NCI-H1930 (cell line): ENCODE measurements at places on chromosomes 4 and X.

GRCh38 chrX:101415180-101416145 is 7.4 kb downstream of the HNRNPH2 start:
- peak; percentile 42 for DNase-seq

DNA sequence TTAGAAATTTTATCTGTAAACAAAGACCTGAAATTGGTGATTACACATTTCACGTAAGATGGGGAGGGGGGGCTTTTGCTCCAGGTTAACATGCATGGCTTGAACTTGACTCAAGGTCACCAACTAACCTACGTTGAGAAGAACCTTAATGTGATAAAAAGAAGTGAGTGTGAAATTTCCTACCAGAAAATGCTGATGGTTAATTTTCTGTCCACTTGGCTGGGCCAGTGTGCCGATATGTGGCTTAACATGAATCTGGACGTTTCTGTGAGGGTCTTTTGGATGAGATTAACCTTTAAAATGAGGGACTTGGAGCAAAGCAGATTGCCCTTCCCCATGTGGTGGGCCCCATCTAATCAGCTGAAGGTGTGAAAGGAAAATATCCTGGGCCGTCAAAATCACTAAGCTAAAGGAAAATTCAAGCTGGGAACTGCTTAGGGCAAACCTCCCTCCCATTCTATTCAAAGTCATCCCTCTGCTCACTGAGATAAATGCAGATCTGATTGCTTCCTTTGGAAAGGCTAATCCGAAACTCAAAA is 107.3 kb upstream of the ENPP6 start:
- DNase-seq, result no peak

DNA sequence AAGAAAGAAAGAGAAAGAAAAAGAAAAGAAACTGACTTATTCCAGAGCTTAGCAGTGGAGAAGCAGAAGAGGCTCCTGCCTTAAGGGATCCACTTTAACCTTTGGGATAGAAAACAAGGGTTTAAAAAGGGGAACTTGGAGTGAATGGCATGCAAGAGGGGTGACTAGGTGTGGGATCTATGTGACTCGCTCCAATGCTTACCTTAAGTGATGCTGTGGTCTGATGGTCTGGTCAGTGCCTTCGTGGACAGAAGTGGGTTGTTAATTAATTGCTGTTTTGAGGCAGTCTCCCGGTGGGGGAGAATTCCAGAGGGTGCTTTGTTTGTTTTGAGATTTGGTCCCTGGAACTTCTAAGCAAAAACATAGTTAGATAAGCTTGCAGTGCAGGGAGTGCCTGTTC is 21.1 kb upstream of the RHOXF1 start:
- no peak for DNase-seq

GRCh38 chr4:188727746-188728145 is 588.5 kb downstream of the TRIML1 start:
- no peak for DNase-seq

DNA sequence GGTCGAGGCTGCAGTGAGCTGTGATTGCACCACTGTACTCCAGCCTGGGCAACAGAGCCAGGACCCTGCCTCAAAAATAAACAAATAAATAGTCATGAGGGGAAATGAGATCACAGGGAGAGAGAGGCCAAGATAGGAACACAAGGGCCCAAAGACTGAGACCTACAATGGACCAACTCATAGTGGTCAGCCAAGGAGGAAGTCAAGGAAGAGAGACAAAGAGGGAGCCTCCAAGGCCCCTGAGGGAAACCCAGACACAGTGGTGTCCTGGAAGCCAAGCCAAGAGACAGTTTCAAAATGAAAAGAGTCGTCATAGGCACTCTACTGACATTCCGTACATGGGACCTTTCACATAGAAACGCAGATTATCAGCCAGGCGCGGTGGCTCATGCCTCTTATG is 153.3 kb downstream of the BCOR start:
- DNase-seq, result no peak

DNA sequence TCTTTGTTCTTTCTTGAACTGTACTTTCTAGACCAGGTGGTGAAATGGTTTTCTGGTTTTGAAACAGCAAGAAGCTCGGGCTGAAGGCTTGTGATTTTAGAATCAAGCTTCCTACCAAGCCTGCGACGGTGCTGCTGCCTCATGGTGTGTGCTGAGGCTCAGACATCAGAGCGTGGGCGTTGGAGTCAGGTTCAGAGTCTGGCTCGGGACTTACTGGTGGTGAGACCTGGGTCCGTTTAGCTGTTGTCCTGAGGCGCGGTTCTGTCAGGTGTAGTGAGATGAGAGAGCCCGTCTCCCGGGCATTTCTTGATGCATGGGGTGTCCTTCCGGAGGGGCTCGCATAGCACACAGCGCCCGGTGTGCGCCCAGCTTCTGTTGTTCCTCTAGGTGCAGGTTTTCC is 19.7 kb upstream of the TADA2B start:
- DNase-seq, result no peak

GRCh38 chr4:83850435-83850834 is 314.5 kb downstream of the GPAT3 start:
- no peak for DNase-seq

DNA sequence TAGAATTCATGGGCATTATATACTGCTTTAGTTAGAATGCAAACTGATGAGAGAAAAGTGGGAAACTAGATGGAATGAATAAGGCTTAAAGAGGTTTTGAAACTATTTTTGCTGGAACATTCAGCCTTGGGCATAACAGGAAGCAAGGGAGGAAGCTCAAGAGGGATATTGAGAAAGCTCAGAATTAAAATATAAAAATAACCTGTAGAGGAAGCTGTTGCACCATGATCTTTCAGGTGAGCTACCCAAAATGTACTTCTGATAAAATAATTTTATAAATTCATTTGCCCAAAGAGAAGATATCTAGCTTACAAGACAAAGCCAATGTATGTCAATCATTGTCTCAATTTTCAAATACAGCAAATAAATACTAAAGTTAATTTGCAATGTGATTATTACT is 11.3 kb downstream of the GC start:
- DNase-seq, result no peak

DNA sequence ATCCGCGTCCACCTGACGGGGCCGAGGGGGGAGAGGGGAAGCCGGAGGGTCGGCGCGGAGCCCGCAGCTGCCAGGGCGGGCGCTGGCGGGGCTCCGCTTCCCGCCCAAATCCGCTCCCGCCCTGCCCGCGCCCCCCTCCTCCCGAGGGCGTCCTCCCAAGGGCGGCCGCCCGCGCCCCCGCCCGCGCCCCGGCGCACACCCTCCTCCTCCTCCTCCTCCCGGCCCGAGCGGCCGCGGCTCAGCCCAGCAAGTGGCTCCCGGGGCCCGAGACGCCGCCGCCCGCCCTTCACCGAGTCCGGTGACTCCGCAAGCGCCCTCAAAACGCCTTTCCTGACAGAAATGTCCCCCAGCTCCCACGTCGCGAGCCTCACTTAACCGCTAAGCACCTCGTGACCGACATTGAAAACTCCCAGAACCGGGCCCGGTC is 487 bp downstream of the HMGB2 start:
- DNase-seq, result no peak

- DNase-seq, result no peak
These were observed 200.9 kb upstream of the MAB21L2 start for GRCh38 chr4:150381036-150381435.

- no peak for DNase-seq
These were observed 623.8 kb downstream of the EPHA5 start for GRCh38 chr4:65046192-65047133.

DNA sequence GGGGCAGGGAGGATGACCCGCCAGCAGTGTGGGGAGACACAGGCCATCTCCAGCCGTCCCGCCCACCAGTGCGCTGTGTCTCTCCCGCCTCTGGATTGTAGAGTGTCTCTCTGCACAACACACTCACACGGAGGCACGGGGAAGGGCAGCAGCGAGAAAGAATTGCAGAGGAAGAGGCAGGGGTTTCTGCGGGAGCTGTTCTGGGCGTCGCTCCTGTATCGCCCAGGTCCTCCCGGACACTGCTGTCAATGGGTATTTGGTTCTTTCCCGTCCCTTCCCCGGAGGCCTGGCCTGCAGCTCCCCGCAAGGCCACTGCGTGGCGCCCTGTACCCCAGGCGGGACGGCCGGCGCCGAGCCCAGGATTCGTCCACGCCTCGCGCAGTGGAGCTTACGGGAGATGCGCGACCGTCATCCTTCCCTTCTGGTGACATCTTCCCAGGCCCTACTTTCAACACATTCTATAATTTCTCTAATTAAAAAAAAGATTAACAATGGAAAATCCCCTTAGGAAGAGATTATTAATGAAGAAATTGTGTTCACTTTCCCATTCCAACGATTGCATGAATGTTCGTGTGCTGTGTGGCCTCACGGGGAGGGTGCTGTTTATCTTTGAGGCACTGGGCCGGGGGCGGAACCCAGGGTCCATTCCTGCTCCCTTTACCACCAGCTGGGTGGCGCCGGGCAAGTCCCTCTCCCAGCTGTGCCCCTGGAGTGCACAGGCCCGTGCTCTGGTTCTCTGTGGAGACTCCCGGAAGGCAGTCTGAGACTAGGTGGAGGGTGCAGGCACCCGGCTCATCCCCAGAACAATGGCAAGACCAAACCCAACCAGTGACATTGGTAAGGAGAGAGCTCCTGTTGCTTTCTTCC is 95.7 kb downstream of the CPZ start:
- no peak for DNase-seq

DNA sequence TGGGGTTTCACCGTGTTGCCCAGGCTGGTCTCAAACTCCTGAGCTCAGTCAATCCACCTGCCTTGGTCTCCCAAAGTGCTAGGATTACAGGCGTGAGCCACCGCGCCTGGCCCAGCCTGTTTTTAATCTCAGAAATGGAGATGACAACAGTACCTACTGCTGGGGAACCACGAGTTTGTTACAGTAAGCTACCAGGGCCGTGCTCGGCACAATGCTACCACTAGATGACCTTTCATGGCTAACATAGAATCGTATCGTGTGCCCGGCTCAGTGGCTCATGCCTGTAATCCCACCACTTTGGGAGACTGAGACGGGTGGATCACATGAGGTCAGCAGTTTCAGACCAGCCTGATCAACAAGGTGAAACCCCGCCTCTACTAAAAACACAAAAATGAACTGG is 90.8 kb upstream of the SLC34A2 start:
- no peak for DNase-seq

- no peak for DNase-seq
These were observed 27.2 kb downstream of the RASL11B start for GRCh38 chr4:52889354-52889753.

- DNase-seq, result peak; percentile 68
These were observed at the start of gene FAM50A for GRCh38 chrX:154443992-154444754. FAM50A (plus strand) TSS chrX:154444141; CDS start chrX:154444236, 95 bp downstream.

- no peak for DNase-seq
These were observed 30.7 kb downstream of the SHISA3 start for GRCh38 chr4:42428036-42428435.

GRCh38 chr4:6887591-6888371 is 21.8 kb upstream of the TBC1D14 start:
- DNase-seq, result no peak

DNA sequence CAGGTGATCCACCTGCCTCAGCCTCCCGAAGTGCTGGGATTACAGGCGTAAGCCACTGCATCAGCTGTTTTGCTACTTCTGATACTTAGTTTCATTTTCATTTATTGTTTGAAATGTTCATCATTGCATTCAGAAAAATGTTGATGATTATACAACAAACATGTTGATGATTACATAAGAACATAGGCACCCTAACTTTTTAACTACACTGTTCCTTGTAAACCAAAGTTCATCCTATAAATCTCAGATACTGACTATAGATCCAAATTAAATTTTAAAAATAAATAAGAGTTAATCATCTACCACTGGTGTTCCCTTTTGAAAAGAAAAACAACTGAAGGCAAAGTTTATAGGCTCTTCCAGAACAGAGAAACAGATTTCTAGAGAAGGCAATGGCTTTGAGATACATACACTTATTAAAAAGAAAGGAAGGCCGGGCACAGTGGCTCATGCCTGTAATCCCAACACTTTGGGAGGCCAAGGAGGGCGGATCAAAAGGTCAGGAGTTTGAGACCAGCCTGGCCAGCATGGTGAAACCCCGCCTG is 23.4 kb downstream of the TRIM75 start:
- DNase-seq, result no peak

- no peak for DNase-seq
These were observed 379.1 kb downstream of the SH2D1A start for GRCh38 chrX:124725502-124725901.

GRCh38 chr4:8099981-8100464 is 58.6 kb downstream of the ABLIM2 start:
- DNase-seq, result no peak

GRCh38 chrX:133523081-133523487 is 107.8 kb upstream of the GPC4 start:
- no peak for DNase-seq

- DNase-seq, result no peak
These were observed 212.8 kb downstream of the AFAP1 start for GRCh38 chr4:7726665-7727413.

GRCh38 chr4:6250235-6250983 is 19.2 kb upstream of the WFS1 start:
- peak; percentile 46 for DNase-seq

- DNase-seq, result no peak
These were observed 93.2 kb downstream of the SCD5 start for GRCh38 chr4:82705169-82705927.

- no peak for DNase-seq
These were observed 52.0 kb downstream of the INTS6L start for GRCh38 chrX:135572436-135572835.

- DNase-seq, result no peak
These were observed 1016.5 kb downstream of the SH3BGRL start for GRCh38 chrX:82218361-82218760.

- DNase-seq, result no peak
These were observed 553.9 kb downstream of the INPP4B start for GRCh38 chr4:142292231-142292630.

- no peak for DNase-seq
These were observed 47.9 kb downstream of the CXCL1 start for GRCh38 chr4:73917081-73917501.

GRCh38 chrX:70470850-70471289 is 26.2 kb downstream of the DLG3 start:
- DNase-seq, result no peak

DNA sequence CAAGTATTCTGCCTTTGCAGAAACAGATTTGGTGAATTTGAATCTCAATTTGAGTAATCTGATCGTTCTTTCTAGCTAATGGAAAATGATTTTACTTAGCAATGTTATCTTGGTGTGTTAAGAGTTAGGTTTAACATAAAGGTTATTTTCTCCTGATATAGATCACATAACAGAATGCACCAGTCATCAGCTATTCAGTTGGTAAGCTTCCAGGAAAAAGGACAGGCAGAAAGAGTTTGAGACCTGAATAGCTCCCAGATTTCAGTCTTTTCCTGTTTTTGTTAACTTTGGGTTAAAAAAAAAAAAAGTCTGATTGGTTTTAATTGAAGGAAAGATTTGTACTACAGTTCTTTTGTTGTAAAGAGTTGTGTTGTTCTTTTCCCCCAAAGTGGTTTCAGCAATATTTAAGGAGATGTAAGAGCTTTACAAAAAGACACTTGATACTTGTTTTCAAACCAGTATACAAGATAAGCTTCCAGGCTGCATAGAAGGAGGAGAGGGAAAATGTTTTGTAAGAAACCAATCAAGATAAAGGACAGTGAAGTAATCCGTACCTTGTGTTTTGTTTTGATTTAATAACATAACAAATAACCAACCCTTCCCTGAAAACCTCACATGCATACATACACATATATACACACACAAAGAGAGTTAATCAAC is 15.3 kb downstream of the PLP1 start:
- DNase-seq, result no peak
